T-helper 2 cell treated with Interferon-gamma antibody and Interleukin-4, amounts not matched to agents 5 μg/mL and 100 μg/mL, for 36 hours (primary cell): ENCODE measurements at places on chromosomes 16 and 17.

DNA sequence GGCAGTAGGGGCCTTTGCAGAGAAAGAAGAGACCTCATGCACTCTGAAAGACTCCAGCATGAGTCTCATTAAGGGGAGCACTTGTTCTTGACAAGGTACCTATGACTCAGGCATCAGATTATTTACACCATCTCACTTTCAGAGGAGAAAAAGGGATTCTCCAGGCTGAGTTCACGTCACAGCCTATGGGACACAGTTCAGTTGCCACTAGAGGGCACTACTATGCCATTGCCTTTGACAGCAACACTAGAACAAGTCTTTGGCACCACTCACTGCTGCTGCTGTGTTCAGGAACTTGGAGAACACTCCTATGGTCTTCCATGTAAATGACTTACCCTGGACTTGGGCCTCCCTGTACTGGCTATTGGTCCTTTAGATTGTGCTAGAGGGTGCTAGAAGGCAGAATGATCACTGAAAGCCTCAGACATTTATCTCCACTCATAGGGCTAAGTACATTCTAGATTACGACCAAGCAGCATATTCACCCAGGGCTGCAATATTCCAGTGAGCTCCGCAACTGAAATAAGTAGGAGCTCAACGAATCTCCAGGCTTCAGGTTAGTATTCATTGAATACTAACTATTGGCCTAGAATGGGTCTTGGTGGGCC is 225.1 kb upstream of the CA10 start:
- peak; percentile 6 for DNase-seq

- no peak for DNase-seq
Measured at GRCh38 chr17:7855660-7856010, 769 bp downstream of the TMEM88 start.

DNA sequence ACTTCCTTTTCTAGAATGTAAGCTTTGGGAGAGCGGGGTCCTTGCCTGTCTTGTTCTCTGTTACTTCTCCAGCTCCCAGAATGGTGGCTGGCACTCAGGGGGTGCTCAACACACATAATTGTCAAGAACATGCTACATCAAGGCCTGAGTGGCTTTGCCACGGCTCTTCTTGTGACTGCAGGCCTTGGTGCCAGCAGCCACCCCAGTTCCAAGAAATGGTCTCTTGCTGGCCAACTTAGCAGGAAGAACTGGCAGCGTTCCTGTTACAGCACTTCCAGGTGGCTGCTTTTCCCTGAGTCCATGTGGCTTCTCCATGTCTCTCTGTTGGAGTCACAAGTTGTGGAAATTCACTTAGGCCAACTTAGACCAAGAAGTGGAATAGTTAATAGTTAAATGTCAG is 36.1 kb downstream of the PRKCB start:
- no peak for DNase-seq

DNA sequence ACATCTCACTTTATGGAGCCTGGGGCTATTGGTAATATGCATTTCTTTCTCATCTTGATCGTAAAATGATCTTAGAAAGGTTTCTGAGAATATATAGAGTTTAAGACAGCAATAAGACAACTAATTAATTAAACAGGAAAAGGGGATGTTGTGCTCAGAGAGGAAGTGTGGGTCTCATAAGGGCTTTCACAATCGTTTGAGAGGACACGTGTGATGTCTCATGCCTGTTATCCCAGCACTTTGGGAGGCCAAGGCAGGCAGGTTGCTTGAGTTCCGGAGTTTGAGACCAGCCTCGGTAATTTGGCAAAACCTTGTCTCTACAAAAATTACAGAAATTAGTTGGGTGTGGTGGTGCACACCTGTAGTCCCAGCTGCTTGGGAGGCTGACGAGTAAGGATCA is 295.6 kb downstream of the WWOX start:
- DNase-seq, result no peak

DNA sequence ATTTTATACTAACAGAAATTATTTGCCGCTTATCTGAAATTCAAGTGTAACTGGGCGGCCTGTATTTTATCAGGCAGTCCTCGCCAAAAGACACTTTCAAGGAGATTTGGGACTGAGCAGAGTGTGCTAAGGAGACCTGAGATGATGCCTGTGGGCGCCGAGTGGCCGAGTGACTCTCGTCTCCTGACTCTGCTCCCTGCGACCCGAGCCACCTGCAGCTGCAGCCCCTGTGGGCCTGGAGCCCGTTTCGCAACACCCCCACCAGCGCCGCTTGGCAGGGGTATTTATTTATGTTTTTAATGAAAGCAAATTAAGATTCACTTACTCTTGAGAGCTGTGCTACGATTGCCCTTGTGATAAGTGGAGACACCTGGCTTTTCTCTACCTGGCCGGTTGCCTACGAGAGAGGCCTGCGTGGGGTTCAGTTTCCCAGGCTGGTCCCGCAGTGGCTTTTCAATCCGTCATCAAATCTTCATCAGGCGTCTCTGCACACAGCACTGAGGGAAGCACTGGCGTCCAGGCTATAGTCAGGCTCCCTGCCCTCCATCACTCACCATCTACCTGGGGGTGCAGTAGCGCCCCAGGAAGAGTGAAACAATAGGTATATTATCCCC is 124.0 kb downstream of the SEC14L1 start:
- DNase-seq, result no peak

DNA sequence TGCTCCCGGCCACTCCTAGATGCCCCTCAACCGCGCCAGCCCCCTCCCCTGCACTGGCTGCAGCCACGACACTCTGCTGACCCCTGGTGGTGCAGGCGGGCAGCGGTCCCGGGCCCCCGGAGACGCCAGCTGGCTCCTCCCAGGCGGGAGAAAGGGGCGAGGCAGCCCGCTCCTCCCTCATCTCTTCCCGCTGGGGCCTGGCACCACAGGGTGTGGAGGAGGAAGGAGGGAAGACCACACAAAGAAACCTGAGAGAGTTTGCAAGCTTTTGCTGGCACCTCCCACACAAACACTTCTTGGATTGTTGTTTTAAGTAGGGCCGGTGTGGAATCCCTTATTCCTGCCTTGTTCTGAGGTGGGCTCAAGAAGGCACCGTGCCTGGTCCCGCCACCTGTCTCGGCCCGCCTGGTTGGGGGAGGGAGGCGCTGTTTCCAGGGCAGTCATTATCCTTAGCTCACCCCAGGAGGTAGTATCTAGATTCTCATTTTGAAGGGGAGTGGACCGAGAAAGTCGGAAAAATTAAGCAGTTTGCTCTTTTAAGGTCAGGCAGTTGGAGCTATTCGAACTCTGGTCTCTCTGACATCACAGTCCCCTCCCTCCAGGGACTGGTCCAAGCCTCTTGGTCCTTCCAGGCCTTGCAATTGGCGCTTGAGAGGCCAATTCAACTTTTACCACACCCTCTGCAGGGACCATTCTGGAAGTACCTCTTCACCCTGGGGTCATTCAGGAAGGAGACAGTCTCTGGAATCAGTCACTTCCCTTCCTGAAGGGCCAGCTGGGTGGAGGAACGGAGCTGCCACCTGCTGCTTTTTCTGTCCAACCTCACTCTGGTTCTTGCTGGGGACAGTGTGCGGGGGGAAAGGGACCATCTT is 959 bp upstream of the ANKRD13B start:
- DNase-seq, result peak; percentile 80

DNA sequence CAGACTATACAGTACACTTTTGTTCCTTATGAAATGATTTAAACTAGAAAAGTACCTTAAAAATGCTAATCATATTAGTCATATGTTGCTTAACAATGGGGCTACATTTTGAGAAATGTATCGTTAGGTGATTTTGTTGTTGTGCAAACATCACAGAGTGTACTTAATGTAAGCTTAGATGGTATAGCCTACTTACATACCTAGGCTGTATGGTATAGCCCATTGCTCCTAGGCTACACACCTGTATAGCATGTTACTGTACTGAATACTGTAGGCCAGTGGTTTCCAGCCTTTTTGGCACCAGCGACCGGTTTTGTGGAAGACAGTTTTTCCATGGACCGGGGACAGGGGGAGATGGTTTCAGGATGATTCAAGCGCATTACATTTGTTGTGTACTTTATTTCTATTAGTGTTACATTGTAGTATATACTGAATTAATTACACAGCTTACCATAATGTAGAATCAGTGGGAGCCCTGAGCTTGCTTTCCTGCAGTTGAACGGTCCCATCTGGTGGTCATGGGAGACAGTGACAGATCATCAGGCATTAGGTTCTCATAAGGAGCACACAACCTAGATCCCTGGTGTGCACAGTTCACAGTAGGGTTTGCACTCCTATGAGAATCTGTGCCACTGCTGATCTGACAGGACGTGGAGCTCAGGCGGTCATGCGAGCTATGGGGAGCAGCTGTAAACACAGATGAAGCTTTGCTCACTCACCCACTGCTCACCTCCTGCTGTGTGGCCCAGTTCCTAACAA is 35.0 kb upstream of the MRC2 start:
- no peak for DNase-seq

- no peak for DNase-seq
Measured at GRCh38 chr17:47085736-47086135, 103.4 kb downstream of the CDC27 start.

DNA sequence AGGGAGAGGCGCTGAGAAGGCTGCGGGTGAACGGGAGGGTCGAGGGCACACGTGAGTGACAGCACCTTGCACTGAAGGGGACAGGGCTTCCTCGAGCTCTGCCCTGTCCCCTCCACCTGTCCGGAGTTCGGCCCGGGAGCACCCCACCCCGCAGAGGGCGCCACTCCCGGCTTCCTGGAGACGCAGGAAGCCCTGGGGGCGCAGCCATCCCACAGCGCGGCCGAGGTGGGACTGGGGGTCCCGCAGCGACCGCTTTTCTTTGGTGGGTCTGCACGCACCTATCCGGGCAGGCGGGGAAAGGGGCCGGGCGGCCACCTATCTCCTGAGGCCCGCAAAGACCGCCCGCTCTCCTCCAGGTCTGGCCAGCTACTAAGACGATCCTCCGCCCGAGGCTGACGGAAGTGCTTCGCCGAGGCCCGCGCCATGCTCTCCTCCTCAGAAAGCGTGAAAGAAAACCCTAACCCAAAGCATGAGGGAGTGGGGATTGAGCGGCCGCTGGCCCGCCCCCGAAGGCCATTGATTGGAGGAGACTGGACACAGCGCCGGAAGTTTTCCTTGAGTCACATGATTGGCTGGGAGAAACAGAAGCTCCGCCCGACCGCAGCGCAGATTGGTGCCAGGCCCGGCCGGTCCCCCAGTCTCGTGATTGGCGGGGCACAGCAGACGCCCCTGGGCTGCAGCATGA is 34.4 kb downstream of the DDX19A start:
- peak; percentile 97 for DNase-seq

DNA sequence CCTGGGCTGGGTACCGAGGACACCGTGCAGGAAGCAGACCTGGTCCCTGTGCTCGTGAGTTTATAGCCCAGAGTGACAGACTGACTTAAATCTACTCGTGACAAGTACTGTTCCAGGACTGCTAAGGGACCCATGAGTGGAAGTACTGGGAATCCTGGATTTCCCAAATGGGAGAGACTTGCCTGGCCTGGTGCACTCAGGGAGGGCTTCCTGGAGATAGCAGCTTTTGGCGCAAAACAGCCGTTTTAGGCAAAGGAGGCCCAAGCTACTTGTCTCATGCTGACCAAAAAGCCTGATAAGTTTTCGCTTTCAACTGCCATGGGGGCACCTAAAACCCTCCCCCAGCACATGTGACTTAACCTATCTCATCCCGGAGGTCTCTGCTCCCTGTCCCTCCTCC is 51.4 kb downstream of the ATP2C2 start:
- no peak for DNase-seq

- peak; percentile 68 for DNase-seq
Measured at GRCh38 chr17:4944163-4944553, 4.1 kb downstream of the RNF167 start.

- DNase-seq, result no peak
Measured at GRCh38 chr17:66523378-66524200, 221.2 kb downstream of the PRKCA start.
